Activated CD4-positive, alpha-beta T cell treated with anti-CD3 and anti-CD28 coated beads for 48 hours (primary cell): ENCODE measurements at places on chromosomes 11 and 22.

DNA sequence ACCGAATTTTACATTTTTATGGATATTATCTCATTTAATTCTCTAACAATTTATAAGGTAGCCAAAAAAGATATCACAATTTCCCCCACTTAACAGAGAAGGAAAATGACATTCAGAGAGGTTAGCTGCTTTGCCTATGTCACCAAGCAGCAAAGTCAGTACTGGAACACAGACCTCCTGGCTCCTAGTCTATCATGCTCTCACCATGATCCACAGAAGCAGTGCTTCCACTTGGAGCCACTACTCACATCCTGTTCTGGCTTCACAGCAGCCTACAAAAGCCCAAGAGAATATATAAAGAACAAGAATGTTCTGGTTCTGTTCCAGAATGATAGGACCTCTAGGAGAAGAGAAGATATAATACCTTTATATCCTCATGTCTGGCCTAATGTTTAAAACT is 59.5 kb upstream of the SCUBE2 start:
- DNase-seq, result no peak

GRCh38 chr22:44409211-44409973 is 88.6 kb downstream of the RTL6 start:
- no peak for DNase-seq

DNA sequence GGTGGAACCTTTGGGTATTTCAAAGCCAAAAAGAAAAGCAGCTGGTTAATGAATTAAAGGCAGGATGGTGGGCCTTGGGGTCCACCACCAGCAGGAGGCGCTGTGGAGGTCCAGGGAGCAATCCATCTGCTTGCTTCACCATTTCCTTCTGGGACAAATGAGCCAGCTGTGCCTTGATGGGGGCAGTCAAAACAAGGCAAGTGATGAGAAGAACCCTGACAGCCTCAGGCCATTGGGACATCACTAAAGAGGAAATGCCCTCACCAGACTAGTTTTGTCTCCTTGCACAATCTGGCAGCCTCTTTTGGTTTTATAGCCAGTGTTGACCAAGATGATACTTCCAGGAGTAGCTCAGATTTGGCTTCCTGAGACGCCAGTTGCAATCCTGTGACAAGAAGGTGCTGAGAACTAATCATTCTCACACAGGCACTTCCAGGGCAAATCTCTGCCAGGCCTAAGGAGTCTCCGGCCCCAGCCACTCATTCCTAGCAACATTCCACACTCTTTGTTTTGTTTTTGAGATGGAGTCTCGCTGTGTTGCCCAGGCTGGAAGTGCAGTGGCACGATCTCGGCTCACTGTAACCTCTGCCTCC is 38.2 kb upstream of the WEE1 start:
- DNase-seq, result peak; percentile 88

- no peak for DNase-seq
These were observed 113.4 kb downstream of the GAB2 start for GRCh38 chr11:78304201-78304600.

GRCh38 chr11:124481365-124482323 is 36.1 kb upstream of the OR8B8 start:
- DNase-seq, result no peak

- DNase-seq, result peak; percentile 30
These were observed 635 bp downstream of the SCARF2 start for GRCh38 chr22:20436768-20437612.

DNA sequence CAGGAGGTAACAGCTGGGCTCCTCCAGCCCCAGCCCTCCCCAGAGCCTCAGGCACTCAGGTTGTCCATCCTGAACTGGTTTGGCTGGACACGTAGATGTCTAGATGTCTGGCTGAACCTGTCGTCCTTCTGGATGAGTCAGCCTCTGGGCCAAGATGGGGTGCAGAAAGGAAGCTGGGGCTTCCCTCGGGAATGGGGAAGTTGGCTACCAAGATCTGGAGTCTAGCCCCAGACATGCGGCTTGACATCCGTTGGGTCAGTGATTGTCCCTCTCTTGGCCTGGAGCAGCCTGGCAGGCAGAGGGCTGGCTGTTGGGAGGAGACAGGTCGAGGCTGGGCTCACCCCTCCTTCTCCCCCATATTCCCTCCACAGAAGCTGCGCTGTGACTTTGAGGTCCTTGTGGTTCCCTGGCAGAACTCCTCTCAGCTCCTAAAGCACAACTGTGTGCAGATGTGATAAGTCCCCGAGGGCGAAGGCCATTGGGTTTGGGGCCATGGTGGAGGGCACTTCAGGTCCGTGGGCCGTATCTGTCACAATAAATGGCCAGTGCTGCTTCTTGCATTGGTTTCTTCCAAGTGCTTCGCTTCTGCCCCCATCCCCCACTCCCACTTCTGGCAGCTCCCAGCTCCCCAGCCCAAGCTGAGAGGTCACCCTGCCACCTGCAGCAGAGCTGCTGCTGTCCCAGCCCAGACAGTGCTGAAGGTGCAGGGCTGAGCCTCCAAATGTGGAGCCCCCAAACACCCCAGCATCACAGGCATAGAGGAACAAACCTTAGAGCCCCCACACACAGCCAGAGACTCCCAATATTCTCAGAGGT is 1.3 kb downstream of the CST6 start:
- DNase-seq, result no peak

- DNase-seq, result no peak
These were observed 320.5 kb upstream of the ANO3 start for GRCh38 chr11:26011474-26011873.

GRCh38 chr22:17489101-17489500 is 74.2 kb upstream of the SLC25A18 start:
- DNase-seq, result peak; percentile 16

GRCh38 chr11:85710917-85711316 is 24.9 kb upstream of the CCDC89 start:
- no peak for DNase-seq

- DNase-seq, result no peak
These were observed 18.2 kb downstream of the ARRB1 start for GRCh38 chr11:75333022-75333806.

- no peak for DNase-seq
These were observed 79.7 kb upstream of the KCNQ1OT1 start for GRCh38 chr11:2779499-2779980.

DNA sequence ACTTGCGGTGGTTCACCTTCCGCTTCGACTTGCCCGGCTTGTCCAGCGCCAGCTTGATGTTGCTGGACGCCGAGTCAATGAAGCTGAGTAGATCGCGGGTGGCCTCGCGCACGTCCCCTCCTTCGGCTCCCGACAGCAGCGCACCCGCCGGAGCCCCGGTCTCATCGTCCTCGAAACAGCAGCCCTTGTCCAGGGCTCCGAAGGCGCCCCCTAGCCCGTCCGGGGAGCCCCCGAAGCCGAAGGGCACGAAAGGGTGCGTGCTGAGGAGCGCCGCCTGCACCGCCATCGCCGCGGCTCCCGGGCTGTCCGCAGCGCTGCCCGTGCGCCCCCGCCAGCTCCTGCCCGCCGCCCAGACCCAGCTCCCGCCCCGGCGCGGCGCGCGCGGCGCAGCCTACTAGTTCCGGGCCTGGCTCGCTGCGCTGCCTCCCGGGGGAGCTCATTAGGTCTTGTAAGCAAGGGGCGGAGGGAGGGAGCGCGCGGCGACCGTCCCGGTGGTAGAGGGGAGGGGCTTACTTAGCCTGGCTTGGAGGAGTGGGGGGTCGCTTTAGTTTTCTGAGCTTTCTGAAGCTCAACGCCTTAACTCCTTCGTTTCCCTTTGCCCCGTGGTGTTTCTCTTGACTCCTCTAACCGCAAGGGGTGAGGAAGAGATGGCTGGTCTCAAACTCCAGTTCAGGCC is at the start of gene FAM181B:
FAM181B (minus strand) TSS at position 421 of the 676 bp plus-strand sequence; CDS start at position 286, 135 bp downstream.
- peak; percentile 47 for DNase-seq

DNA sequence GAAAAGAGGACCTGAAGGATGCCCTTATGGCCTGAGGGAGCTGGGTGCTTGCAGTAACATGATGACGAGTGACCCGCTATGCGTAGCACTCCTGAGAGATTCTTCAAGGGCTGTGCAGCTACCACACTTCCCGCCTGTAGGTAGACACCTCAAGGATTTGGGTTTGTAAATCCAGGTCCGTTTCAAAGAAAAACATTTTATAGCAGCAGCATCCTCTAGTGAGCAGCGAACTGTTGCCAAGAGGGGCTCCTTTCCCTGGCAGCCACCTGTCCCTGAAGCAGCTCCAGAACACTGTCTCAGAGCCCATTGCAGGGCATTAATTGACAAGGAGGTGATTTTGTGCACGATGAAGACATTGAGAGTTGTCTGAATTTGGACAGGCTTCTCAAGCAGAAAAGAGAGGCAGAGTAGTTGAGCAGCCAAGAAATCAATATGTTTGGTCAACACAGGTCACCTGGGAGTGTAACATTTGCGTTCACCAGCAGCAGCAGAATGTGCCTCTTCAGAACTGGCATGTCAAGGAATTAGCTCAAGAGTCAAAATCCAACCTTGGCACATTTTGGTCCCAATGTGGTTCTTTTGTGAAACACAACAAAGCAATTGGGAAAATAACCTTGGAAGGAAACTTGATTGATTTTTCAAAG is 209.8 kb upstream of the MTNR1B start:
- no peak for DNase-seq

DNA sequence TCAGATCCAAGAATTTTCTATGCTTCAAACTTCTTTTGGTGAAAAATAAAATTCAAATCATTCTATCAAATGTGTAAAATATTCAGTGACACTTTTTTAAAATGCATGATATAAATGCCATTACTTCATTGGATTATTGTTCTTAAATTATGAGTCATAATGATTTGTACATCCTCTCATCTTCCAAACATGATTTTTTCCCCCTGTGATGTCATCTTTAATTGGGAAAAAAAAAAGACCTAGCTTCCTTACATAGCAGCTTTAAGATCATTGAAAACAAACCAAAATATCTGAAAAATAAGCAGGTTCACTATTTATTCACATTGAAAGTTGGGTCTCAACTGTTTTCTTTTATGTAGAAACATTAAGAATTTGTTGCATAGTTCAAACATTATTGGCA is 1549.4 kb downstream of the LRRC4C start:
- DNase-seq, result no peak

- no peak for DNase-seq
These were observed 1.6 kb downstream of the TMEM132A start for GRCh38 chr11:60925868-60926267.

DNA sequence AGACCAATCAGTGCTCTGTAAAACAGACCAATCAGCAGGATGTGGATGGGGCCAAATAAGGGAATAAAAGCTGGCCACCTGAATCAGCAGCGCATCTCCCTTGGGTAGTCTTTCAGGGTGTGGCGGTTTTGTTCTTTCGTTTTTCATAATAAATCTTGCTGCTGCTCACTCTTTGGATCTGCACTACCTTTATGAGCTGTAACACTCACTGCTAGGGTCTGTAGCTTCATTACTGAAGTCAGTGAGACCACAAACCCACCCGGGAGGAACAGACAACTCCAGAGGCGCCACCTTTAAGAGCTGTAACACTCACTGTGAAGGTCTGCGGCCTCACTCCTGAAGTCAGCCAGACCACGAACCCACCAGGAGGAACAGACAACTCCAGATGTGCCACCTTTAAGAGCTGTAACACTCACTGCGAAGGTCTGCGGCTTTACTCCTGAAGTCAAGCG is 175.5 kb upstream of the PDGFD start:
- DNase-seq, result no peak

DNA sequence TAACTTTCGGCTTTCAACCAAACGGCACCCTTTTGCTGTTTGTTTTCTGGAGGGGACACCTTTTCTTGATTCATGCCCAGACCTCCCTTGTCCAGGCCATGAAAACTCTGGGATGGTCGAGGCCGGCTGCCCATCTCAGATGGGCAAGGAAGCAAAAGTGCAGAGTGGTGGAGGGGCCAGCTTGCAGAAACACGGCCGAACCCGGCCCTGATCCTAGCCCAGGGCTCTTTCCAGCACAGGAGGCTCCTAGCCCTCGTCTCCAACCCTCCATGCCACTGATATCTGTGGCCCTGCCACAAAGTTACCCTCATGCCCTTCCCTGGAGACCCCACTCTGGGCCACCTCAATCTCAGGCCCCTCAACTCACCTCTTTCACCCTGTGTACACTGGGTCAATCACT is 18.9 kb upstream of the SLC22A12 start:
- no peak for DNase-seq

- DNase-seq, result no peak
These were observed 145.0 kb upstream of the RAG2 start for GRCh38 chr11:36743039-36743438.

DNA sequence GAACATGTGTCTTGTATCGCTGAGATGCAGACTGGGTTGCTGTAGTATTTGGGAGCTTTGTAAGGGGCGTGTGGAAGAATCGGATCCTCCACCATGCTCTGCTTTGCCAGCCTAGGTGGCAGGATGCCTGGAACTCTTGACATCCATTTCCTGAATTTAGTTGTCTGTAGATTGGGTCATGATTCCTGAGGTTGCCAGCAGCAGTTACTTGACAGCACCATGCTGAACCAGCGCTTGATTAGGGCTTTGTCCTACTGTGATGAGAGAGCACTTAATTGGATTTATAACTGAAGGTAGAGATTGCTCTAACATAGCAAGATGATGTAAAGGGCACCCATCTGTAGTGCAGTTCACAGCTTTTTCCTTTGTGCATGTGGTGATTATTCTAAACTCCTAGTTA is 75.6 kb upstream of the HORMAD2 start:
- DNase-seq, result no peak

DNA sequence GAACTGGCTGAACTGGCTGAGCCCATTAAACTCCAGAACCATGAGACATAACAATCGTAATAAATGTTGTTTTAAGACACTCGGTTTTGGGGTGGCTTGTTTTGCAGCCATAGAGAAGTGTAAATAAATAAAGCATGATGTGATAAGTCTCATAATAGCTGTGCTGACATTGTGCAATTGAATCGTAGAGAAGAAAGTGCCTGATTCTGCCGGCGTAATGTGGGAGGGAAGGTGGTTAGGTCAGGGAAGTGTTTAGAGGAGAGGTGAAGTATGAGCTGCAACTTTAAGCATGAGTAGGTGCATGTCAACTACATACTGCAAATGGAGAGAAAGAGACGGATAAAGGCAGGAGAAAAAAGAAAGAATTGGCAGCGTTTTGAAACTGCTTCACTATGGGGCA is 217.1 kb downstream of the BLID start:
- DNase-seq, result no peak

DNA sequence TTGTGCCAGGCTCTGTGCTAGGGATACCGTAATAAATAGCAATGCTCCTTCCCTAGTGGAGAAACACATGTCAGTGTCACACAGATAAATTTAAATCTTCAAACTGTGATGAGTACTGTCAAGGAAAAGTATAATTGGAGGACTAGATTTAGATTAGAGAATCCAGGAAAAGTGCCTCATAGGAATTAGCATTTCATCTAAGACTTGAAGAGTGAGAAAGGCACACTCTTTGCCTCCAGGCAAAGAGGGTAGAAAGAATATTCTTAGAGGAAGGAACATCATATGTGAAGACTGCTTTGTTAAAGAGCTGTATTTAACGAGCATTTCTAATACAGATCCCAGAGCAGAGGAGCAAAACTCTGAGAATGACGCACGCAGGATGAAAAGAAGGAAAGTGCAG is 30.9 kb downstream of the ART5 start:
- DNase-seq, result no peak

GRCh38 chr11:2377511-2378443 is 667 bp downstream of the CD81 start:
- peak; percentile 70 for DNase-seq

GRCh38 chr11:65327021-65327420 is 6.6 kb upstream of the DPF2 start:
- no peak for DNase-seq
